NCI-H82 (cell line): ENCODE measurements at places on chromosomes 2 and 18.

GRCh38 chr2:9984217-9984739, 32.8 kb downstream of the GRHL1 start:
- peak; percentile 57 for DNase-seq

DNA sequence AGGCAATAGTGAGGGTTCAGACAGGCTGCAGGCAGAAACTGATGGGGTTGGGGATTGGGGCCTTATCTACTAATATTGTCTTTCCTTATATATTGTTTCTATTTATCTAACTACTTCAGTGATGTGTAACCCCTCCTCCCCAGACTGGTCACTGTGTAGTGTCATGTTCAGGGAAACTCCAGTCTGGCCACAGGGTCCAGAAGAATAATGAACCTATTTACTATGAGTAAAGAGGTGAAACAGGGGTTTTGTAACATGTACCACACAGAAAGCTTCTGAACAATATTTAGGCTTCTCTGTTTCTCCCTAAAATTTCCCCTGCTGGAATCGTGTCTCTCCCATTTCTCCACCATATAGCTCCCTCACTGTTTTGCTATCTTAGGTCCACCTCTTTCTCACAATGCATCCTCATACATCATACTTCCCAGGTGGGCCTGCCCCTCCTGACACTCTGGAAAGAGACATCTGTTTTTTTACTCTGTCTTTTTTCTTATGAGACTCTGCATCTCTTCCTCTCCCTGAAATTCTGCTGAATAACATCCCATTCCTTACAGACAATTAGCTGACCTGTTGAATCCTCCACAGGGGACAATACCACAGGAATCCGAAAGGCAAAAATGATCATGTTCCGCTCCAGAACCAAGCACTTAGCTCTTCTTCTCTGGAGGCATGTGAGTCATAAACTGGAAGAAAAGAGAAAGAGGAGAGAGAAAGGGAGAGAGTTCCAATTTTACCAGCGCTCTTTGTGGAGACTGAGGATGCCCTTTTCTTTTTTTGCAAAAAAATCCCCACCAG, 154.8 kb downstream of the ZEB2 start:
- DNase-seq: no peak

DNA sequence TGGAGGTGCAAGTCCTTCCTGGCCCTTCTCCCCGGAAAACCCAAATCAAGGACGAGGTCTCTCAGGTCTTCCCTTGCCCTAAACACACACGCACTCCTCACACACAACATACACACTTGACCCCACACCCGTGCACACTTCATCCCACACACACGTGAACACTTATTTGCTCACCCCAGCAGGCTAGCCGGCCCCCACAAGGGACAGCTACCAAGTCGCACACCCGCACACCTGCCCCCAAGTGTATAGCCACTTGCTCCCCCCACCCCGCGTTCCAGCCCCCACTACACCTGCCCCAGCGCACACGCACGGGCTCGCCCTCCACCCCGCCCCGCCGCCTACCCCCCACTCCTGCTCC, 359 bp downstream of the TGFBRAP1 start:
- no peak for DNase-seq

GRCh38 chr2:40123746-40124145, 328.1 kb downstream of the SLC8A1 start:
- DNase-seq: peak; percentile 86

GRCh38 chr2:133602538-133602937, 34.3 kb upstream of the NCKAP5 start:
- no peak for DNase-seq

DNA sequence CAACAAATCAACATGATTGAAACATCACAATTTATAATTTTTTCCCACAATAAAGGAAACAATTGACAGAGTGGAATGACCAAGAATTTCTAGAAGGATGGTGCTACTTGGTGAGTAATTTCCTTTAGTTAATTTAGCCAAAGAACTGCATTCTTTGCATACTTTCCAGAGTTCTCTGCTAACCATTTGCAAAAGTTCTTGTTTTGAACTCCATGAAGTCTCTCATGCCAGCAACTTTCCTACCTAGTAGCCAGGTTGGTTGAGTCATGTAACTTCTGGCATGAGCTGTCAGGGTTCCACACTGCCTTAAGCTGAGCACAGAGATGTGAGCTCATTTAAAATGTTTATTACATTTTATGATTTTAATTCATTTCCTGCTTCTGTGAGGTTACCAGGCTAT, 539.6 kb downstream of the PID1 start:
- no peak for DNase-seq

DNA sequence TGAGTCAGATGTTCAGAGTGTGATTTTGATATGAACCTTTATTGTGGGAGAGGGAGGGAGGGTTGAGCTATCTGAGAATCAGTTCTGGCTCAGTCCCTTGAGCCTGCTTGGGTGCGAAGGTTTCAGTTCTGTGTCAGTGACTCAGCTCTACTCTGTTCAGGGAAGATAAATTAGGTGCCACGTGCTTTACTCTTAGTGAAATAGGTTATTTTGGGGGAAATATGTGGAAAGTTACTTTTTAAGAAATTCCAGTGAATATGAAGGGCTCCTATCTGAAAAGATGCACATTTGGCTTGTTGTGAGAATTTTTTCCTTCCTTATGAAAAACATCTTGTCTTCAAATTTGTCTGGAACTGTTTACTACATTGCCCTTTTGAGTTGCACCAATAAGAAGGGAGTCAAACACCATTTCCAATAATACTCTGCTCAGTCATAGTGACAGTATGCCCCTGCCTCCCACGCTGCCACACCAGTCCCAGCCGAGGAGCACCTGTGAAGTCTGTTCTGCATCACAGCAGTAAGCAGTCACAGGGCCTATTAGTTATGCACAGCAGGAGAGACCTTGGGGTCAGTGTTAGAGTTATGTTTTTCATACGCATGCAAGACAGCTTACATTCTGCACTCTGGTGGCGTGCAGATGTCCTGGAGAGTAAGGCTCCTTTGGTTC, 32.8 kb upstream of the DNAH7 start:
- no peak for DNase-seq

GRCh38 chr2:72275084-72275483, 127.4 kb upstream of the CYP26B1 start:
- DNase-seq: no peak

DNA sequence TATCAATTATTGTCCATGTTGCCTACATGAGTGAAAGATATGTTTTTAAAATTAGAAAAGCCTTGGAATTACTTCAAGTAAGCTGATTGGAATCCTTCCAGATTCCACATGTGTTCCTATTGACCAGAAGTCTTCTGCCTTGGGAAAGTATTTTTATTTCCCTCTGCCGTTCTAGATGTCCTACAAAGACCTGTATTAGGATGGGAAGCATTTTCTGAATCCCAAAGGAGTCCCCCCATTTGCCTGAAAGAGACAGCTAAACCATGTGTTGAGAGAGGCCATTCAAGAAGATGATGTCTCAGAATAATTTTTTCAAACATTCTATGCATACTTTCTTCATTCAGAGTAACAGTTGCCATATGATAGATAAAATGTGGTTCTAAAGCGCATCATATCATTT, 19.0 kb upstream of the MYO1B start:
- DNase-seq: no peak

DNA sequence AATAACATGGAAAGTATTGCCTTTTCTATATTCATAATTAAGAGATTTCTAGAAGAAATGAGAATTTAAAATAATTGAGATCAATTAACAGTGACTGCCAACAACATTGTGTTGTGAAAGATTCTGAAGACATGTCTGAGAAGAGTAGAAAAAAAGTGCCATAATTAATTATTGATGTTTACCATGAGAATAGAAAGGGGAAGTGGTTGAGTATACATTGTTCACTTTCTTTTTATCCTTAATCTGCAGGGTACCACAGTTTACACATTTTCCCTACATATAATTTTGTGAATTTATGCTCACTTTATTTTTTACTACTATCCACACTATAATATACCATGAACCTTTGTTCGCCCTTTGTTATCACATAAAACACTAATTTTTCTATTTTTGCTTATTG, 47.1 kb upstream of the UBE2E3 start:
- no peak for DNase-seq

DNA sequence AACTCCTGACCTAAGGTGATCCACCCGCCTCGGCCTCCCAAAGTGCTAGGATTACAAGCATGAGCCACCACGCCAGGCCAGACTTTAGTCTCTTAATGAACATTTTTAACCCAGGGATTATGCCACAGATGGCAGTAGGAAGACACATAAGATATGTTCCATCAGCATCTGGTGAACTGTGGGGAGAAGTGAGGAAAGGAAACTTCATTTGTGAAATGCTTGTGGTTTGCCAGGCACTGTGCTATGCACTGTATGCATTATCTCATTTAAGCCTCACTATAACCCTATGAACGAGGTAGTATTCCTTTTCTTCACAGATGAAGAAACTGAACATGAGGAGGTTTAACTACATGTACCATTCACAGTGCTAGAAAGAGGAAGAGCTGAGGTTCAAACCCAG, 29.3 kb downstream of the PTRHD1 start:
- DNase-seq: peak; percentile 29

- no peak for DNase-seq
Observed at GRCh38 chr2:166411473-166412230, 35.9 kb upstream of the SCN9A start.

- no peak for DNase-seq
Observed at GRCh38 chr2:102278720-102279390, 32.5 kb upstream of the IL1RL1 start.

DNA sequence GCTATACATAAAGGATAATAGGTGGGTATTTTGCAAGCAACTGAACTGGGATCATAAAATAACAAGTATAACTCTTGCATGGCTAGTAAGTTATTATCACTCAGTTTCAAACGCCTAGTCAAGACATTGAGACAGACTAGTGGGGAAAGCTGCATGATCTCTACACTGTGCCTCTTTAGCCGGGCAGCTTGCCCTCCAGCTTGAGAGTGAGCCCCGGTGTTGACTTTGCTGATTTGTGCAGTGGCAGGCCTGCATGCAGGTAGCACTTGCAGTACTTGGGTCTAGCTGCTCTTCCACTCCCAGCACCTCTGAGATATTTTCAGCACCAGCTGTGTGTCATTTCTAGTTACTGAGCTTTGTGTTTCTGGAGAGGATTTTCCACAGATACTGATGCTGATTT, 118.8 kb upstream of the DAPL1 start:
- no peak for DNase-seq

DNA sequence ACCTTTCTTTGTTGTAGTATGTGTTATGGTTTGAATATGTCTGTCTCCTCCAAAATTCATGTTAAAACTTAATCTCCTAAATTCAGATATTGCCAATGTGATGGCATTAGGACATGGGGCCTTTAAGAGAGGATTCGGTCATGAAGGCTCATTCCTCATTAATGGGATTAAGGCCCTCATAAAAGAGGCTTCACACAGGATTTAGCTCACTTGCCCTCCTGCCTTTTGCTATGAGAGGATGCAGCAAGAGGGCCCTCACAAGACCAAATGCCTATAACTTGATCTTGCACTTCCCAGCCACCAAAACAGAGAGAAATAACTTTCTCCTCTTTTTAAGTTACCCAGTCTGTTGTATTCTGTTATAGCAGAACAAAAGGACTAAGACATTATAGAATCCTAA, 19.7 kb downstream of the ZBTB14 start:
- peak; percentile 92 for DNase-seq

GRCh38 chr2:24515831-24516230, 24.8 kb downstream of the NCOA1 start:
- peak; percentile 12 for DNase-seq

DNA sequence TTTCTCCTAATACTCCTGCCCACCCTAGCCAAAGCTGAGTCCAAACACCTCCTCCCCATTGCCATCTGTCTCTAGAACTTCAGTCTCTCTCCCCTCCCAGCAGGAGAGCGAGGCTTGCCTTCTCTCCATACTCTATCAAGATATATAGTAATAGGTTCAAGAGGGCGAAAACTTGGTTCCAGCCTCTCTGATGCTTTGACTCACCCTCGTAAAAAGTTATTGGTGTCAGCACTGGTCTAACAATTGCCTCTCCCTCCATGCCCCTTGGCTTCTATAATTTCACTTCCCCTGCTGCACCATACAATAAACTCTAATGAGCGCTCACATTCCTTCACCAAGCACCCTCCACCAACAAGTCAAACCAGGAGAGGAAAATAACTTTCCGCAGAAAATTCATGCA, 797.3 kb downstream of the BCL11A start:
- no peak for DNase-seq

DNA sequence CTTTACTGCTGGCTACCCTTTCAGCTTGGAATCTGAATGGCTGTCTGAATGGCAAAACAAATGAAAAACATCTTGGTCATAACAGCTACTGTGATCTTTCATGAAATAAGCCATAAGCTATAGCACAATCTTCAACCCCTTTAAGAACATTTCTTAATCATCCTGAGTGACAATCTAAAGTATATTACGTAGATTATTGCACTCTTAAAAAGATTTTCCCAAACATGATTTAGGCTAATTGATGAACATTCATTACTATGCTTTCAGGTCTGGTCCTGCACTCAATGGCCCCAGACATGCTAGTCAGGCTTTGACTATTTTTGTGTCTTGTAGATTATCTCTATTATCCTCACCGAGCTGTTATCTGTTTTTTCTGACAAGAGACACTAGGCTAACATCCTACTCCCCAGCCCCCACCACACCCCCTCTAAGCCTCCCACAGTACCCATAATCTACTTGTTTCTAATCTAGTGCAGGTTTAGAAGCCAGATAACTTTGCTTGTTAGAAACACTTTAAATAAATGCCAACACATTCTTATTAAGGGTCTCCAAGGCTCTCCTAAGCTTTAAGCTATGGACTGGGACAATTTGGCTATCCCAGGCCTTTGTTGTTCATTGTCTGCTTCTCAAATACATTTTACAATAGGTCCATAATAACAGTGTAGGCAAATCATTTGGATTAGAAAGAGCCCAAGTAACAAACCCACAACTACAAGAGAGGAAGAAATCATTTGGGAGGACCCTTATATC, 4.2 kb downstream of the SMAD2 start:
- peak; percentile 96 for DNase-seq

- peak; percentile 18 for DNase-seq
Observed at GRCh38 chr2:12750166-12750905, 33.6 kb downstream of the TRIB2 start.

DNA sequence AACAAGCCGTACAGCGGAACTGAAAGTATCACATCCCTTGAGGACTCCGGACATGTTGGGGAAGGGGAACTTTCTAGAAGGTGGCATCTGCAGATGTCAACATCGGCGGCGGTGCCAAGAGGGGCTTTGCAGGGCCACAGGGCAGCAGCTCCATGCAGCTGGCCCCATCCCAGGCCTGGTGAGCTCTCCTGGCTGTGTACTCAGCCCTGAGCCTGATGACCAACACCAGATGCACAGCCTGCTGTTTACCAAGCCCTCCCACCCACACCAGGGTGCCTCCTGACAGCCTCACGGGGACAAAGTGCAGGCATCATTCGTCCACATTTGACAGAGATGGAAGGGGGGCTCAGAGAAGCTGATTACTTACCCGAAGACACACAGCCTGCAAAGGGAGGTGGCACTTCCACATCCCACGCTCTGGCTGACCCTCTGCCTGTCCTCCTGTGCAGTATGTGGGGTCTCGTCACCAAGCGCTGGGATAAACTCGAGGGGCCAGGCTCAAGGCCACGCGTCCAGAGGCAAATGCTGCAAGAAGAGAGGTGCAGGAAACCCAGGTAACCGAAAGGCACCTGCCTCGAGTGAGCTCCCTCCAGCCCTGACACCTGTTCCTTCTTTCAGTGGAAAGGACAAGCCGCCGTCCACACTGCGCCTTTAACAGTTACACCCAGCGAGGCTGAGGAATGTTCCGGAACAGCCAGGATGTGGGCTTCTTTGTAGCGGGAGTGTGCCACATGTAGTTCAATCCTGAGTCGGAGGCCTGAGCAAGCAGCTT, 69.0 kb upstream of the ASAP2 start:
- no peak for DNase-seq

GRCh38 chr2:106140113-106140512, 54.0 kb downstream of the UXS1 start:
- DNase-seq: no peak
